Ascending aorta (tissue), 2 donors: ENCODE measurements at places on chromosomes 11 and 22. TPM values are rescaled to one million over a fixed set of nuclear protein-coding genes. Genes with fewer than 3 reads are reported as not detected.

Gene OR56A1
- total RNA-seq: not detected

Gene LRP5
- 130 TPM for total RNA-seq

Gene CPSF7
- total RNA-seq: 22.9 TPM

Gene OMP
- not detected for total RNA-seq

Gene APOA1
- 80.3 TPM for total RNA-seq

Gene KIAA0930
- total RNA-seq: 60.0 TPM
